ENCODE measurements at places on chromosomes 11 and 22.

DNA sequence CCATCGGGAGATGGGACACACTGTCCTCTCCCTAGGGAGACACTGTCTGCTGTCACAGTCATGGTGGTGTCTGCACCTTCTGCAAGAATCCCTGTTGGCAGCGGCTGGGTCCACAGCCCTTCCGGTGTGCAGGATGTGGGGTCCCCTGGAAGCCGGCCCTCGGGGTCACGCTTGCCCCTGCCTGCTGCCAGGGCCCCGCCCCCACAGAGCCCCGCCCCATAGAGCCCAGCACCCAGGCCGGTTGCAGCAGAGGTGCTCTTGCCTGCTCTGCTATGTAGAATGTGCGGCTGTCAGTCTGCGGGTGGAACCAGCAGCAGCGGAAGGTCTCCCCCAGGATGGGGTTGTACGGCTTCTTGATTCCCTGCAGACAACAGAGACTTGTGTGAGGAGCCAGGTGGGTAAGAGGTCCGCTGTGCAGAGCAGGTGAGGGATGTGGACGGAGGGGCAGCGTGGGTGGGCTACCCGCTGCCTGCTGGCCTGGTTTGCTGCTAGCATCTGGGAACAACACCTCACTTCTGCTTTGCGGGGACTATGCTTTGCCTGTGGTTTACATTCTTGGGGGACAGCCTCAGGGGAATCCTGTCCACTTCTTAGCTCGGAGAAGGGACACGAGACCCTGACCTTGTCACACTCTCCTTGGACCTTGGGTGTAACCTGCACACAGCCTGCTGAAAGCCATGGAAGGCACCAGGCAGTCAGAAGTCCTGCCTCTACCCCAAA is 44.9 kb upstream of the CARS1 start:
- no peak for DNase-seq

DNA sequence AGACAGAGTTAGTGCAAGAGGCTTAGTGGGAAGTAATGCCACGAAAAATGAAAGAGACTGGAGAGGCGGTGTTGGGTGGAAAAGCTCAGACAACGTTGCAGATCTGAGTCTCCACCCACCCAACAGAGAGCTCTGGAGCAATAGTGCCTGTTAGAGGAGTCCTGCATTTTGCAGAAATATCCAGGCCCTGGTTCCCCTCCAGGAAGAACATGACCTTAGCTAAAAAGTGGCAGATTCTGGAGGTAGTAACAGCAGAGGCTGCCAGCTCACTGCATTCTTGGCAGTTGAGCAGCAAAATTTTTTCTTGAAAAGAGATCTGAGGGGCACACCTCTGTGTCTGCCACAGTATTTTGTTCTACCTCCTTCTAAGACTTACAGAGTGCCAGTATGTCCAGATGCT is 27.7 kb upstream of the BIRC3 start:
- DNase-seq, result no peak

DNA sequence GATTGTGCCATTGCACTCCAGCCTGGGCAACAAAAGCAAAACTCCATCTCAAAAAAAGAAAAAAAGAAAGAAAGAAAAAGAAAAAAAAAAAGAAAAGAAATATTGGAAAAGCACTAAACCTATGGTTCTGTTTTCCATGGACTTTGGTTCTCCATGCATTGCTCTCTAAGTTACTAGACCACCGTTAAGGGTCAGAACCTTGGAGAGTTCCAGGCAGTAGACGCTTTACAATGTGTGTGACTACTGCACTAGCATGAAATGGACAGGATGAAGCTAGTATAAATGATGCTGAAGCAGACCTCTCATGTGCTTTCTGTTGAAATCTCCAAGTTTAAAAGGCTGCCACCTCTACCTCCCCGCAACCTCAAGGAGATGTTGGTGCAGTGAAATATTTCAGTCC is 63.5 kb downstream of the SIK2 start:
- DNase-seq, result peak; percentile 33

DNA sequence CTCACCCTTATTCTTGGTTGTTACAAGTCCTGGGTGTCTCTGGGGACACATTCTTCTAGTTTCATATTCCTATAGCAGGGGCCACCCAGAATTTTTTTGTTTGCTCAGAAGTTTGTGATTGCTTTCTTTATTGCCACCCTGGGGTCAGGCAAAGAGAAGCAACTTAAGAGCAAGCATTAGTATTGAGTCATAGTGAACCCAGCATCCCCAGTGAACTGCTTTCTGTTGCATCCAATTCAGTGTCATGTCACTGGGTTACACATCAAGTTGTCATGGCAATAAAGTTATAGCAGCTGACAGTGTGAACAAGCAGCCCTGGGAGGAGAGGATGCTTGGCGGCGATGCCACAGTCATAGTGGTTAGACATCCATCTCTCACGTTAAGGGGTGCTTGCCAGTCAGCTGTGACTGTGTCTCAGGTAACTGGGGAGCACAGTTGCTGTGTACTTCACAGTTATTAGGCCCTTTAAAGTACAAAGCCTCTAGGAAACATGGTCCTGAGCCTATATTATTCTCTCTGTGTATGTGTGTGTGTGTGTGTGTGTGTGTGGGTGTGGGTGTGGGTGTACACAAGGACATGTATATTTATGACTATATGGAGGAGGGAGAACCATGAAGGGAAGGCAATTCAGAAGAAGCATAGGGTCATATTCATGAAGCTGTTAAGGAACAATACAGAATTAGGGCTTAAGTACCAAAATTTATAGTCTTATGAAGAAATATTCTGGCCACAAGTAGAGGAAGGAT is 52.5 kb downstream of the TRIM44 start:
- peak; percentile 5 for DNase-seq

GRCh38 chr22:28899199-28899853 is 16.0 kb downstream of the ZNRF3 start:
- DNase-seq, result peak; percentile 39

GRCh38 chr22:45537734-45538181 is 35.1 kb downstream of the FBLN1 start:
- DNase-seq, result peak; percentile 83

- no peak for DNase-seq
These were observed 1.6 kb downstream of the GSTP1 start for GRCh38 chr11:67584881-67585873.

- DNase-seq, result no peak
These were observed 3.5 kb downstream of the KCNJ5 start for GRCh38 chr11:128894685-128895084.

DNA sequence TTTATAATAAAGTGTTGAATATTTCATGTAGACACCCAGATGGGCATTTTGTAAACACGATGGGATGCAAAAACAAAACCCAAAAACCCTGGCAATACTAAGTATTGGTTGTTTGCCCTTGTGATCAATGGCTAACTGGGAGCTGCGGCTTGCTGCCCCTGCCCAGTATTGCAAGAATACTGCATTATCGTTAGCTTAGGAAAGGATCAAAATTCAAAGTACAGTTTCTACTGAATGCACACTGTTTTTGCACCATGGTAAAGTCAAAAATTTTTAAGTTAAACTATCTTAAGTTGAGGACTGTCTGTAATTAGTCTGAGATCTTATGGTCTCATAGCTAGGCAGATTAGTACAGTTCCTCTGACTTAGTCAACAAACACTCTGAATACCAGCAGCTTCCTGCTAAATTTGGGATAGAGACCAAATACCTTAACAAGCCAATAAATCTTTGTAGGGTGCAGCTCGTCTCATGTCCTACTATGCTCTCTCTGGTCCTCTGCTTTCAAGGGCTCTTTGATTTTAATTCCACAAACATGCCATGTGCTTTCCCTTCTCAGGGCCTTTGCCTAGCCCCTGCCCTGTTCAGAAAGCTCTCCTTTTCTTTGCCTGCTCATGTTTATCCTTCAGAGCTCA is 4.0 kb downstream of the CCDC90B start:
- no peak for DNase-seq

- no peak for DNase-seq
These were observed 1.3 kb upstream of the CCDC88B start for GRCh38 chr11:64338716-64339115.

- no peak for DNase-seq
These were observed 85.2 kb upstream of the IGLL5 start for GRCh38 chr22:22802339-22802970.

GRCh38 chr11:72553706-72554105 is 119.4 kb upstream of the CLPB start:
- DNase-seq, result no peak

- DNase-seq, result no peak
These were observed 5.5 kb downstream of the TOLLIP start for GRCh38 chr11:1303973-1304372.

GRCh38 chr22:42707496-42707895 is 13.2 kb downstream of the A4GALT start:
- no peak for DNase-seq

DNA sequence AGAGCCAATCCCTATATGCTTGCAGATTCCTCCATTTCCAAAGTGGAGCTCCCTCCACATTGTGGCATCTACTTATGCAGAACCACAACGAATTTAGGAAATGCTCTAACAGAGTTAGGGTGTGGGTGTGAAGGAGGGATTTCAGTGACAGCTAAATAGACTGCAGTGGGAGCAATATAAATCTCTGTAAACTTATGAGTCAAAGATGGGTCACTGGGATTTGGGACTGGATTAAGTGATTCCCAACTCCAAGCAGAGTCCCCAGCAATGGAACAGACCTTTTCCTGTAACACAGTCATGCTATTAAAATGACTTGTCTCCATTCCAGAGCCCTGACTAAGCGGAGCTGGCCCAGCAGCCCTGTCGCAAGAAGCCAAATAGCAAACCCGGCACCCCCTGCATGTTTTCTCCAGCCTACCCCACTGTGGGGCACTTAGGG is 36.6 kb downstream of the RPL27A start:
- peak; percentile 99 for DNase-seq

DNA sequence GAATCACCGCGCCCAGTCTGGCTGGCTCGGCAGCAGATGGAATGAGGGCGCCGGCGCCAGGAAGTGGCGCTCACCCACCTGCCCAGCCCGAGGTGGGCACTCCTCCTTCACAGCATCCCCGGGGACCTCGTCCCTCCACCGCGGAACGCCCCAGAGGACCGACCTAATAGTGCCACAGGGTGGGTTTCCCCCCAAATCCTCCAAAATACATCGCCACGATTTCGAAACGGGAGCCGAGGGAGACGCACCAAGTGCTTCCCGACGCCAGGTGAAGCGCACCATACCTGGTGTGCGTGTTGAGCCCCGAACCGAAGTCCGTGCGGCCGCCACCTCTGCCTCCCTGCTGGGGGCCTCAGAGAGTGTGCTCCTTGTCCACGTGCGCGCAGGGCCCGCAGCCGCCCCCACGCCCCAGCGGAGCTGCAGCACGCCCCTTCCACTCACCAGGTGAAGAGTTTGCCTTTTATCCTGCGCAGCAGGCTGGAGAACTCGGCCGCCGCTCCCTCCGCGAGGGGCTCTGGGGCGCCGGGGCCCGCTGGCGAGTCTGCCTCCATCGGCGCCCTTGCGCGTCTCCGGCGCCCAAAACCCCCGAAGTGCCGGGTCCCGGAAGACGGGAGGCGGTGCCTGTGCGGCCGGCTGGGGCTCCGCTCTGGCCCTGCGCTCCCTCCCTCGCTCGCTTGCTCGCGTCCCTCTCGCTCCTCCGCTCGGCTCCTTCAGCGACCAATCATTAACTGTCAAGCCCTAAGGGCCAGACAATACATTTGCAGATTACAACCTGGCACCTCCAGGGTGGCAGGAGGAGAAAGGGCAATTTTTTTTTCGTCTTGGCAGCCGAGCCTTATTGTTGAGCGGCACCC is at the start of gene SLC35F2:
SLC35F2 (minus strand) TSS at position 571 of the 854 bp plus-strand sequence; CDS start at position 551, 20 bp downstream.
- no peak for DNase-seq

DNA sequence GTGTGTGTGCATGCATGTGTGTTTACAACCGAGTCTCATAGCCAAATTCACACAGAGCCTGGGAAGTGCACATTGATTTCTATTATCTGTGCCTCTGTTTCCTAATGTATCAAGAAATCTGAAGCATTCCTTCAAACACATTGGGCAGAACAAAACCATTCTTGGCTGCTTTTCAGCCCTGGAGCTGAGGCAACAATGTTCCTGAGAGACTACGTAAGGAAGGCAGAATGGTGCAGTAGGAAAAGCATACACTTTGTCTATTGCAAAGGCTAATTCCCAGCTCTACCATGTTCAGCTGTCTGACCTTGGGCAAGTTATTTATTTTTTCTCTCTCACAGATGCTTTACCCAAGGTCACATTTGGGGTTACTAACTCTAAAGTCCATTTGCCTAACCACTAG is 575.5 kb downstream of the SOX6 start:
- no peak for DNase-seq

DNA sequence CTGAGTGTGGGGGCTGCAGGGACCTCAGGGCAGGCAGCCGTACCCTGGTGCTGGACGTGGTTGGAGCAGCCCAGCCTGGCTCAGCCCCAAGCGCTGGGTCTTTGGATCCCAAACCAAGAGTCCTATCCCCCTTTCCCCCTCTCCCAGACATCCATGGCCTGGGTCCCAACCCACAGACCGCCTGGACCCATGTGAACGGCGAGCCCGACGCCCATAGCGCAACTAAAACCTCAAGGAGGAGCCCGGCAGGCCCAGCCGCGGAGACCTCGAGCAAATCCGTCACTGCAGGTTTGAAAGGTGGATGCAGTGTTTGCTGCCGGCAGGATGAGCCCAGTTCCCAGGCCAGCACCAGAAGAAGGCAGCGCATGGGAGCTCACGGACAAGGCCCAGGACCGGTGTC is 337.0 kb downstream of the BRD1 start:
- no peak for DNase-seq

DNA sequence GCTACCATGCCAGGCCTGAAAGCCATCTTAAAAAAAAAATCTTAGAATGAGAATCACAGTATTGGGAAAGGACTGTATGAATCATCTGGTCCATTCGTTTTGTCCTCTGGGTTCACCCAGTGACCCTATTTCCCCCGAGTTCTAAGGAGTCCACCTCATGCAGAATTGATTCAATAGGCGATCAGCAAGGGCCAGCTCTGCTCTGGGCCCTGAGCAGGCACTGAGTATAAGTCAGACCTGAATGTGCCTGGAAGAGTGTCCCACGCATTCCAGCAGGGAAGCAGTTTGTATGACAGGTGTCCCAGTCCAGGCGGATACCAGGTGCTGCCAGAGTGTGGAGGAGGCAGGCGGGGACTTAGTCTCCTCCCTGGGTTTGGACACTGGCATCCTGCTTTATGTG is 883 bp upstream of the HMOX1 start:
- DNase-seq, result no peak

DNA sequence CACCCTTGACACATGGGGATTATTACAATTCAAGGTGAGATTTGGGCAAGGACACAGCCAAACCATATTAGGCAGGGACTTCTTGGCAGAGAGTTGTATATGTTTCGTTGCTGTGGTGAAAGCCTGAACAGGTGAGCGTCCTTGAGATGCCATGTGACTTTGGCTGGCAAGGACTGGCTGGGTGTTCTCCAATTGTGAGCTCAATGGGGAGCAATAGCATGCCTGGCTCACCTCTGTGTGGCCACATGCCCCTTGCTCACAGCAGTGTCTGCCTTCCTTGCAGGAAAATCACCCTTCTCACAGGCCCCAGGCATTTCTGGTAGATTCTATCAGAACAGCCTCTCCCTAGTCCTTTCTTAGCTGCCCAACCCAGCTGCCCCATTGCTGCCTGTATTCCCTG is 105.5 kb downstream of the PARVA start:
- no peak for DNase-seq

- DNase-seq, result peak; percentile 84
These were observed 22.7 kb upstream of the P2RY2 start for GRCh38 chr11:73195191-73196007.

- no peak for DNase-seq
These were observed 1.2 kb upstream of the TYMP start for GRCh38 chr22:50530877-50531545.
